ENCODE measurements at places on chromosomes 5 and 9.

GRCh38 chr5:155983954-155984353, 343.0 kb upstream of the SGCD start:
- no peak for DNase-seq

- peak; percentile 7 for DNase-seq
Measured at GRCh38 chr5:616484-617039, 4.4 kb downstream of the CEP72 start.

- DNase-seq = no peak
Measured at GRCh38 chr9:33306037-33306436, 15.7 kb downstream of the NFX1 start.

DNA sequence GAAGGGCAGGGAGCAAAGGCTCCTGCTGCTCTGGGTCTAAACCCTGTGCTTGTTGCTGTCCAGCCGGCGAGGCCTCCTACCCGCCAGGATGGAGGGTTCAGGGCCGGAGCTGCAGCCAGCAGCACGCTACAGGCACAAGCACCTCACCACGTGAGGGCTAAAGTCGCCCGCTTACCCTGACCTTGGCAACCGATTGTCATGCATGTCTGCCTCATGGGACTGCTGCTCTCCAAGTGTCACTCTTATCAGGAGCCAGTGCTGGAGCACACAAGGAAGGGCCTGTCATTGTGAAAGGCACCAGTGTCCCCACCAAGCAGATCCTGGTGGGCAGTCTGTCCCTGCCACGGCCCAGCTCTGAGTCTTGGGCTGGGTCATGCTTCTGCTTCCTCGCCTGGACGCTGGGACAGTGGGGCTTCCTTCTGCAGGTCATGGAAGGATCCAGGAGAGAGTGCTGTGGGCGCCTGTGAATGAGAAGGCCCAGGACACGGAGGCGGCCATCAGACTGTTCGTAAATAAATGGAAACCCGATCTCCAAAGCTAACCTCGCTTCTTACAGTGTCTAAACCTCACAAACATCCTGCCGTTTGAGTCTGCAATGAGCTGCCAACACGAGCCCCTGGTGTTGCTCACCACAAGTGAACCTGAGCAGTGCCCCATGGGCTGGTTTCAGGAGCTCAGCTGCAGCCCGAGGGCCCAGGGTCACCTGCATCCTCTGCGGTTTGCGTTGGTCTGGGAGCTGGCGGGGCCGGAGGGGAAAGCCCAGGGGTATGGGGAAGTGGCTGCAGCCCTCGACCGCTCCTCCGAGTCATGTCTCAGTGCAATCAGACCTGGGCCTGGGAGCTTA, 58.2 kb upstream of the RXRA start:
- no peak for DNase-seq

- no peak for DNase-seq
Measured at GRCh38 chr5:56148453-56148971, 84.6 kb downstream of the ANKRD55 start.

- DNase-seq = no peak
Measured at GRCh38 chr5:175690025-175690424, 32.2 kb downstream of the HRH2 start.

DNA sequence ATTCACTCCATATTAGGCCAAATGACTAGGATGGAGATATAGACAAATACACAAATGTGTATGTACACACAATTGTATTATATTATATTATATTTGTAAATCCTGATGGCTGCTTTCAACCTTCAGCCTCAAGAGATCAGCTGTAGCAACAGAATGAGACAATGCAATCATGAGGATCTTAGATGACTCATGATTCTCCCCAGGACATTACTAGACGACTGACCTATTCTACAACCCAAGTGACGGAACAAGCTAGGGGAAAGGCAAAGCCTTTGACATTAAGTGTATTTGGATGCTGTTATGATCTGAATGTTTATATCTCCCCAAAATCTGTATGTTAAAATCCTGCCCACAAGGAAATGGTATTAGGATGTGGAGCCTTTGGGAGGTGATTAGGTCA, 66.5 kb downstream of the COX7C start:
- DNase-seq = no peak

DNA sequence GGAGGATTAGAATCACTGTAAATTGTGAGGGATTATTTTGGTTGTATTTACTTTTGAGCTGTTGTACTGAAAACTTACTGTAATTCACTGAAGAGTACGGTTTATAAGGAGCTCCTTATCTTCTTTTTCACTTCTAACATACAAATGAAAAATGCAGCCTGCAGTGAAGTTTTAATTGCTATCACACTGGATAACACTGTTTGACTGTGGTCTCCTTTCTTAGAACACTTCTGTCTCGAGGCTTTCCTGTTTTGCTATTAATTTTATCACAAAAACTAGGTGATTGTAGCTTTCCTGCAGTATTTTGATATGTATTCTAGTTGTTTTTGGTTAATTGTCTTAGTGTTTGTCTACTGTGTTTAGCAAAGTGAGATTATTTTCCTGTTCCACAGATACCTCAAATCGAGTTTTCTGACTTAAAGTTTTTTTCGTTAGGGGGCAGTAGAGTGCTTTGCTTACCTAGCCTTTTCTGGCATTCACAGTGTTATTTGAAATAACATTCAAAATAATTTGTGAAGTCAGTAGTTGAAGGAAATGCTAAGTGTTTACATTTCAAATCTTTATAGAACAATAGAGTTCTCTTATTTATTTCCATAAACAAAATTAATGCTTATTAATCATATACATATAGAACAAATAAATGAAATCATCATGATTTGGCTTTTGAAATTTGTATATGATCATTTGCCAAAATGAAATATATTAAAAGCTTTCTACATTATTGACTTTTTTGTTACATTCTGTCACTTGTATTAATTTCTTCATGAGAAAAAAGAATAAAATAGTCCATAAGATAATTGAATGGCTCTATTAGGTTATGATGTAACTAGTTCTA, 52.9 kb downstream of the COMMD10 start:
- DNase-seq = no peak

DNA sequence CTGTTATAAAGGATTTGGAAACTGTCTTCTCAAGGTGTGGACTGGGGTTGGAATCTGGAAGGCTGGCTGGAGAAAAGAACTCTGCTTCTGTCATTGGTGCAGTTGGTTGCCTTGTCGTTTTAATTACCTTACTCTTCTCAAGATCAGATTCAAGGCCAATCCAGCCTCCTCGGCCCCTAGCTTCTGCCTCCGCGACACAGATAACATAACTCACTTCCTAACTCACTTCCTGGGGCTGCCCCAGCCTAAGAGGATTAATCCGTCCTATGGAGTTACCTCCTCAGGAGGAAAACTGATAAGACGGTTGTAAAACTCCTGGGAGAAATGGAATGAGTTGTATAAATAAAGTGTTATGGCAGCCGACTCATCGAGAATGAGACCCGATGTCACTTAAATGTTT, 389.1 kb upstream of the WWC1 start:
- DNase-seq = no peak

DNA sequence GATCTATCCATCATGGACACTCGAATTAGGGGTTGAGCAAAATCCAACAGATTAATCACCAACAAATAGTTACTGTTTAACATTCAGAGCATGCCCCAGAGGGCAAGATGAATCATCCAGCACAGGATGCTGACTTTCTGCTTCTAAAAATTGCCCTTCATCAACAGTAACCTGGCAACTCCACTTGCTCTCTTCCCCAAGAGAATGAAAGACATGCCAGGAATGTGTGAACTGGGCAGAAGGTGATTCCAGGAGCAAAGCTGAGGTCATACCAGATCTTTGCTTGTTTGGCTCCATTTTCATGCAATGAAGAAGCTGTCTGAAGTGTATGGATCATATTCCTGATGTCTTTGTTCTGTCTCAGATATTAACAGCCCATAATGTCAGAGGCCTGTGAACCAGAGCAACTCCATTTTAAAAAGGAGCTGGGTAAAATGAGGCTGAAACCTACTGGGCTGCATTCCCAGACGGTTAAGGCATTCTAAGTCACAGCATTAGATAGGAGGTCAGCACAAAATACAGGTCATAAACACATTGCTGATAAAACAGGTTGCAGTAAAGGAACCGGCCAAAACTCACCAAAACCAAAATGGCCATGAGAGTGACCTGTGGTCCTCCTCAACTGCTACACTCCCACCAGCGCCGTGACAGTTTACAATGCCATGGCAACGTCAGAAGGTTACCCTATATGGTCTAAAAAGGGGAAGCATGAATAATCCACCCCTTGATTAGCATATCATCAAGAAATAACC, 2.5 kb upstream of the ZNF367 start:
- no peak for DNase-seq

GRCh38 chr5:155711882-155712281, 615.1 kb upstream of the SGCD start:
- DNase-seq = no peak

- no peak for DNase-seq
Measured at GRCh38 chr9:37911271-37911681, 7.3 kb upstream of the SLC25A51 start.

- no peak for DNase-seq
Measured at GRCh38 chr5:172491481-172491880, 37.2 kb upstream of the SH3PXD2B start.

- no peak for DNase-seq
Measured at GRCh38 chr9:128626181-128626580, 30.5 kb downstream of the DYNC2I2 start.
